ENCODE measurements at places on chromosomes 7 and 10.

GRCh38 chr10:5631936-5632335 is 34.5 kb downstream of the ASB13 start:
- DNase-seq, result no peak

GRCh38 chr7:17404006-17404405 is 105.6 kb downstream of the AHR start:
- no peak for DNase-seq

- DNase-seq, result no peak
Measured at GRCh38 chr7:105691680-105692564, 110.6 kb upstream of the EFCAB10 start.

GRCh38 chr7:21916629-21917028 is 29.1 kb downstream of the CDCA7L start:
- DNase-seq, result no peak

GRCh38 chr7:69780379-69780778 is 182.1 kb downstream of the AUTS2 start:
- DNase-seq, result peak; percentile 42

- DNase-seq, result no peak
Measured at GRCh38 chr10:112915590-112916572, 34.2 kb upstream of the TCF7L2 start.

Measured in NCI-H1436 treated with DMSO at 0.1 percent for 48 hours (cell line).